ENCODE measurements at places on chromosomes 12 and 14.

DNA sequence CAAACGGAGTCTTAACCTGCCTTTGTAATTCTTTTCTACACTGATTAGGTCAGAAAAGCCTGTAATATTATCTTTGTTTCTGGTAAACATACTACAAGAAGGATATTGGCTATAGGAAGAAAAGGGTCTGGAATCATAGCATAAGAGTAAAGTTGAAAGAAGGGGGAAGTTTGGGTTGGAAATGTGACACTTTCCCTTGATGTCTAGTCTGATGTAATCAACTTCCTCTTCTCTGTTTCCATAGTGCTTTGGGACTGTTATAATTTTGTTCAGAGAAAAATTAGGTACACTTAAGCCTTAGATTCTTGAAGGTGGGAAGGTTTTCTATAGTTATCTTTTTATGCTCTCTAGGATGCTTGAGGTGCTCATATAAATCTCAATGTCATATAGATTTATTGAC, 322.2 kb downstream of the AEBP2 start:
- no peak for DNase-seq

GRCh38 chr14:38611928-38612327, 356.0 kb upstream of the CLEC14A start:
- no peak for DNase-seq

- no peak for DNase-seq
Measured at GRCh38 chr12:84165998-84166571, 746.5 kb downstream of the SLC6A15 start.

GRCh38 chr14:67630186-67630585, 10.5 kb downstream of the ARG2 start:
- no peak for DNase-seq

GRCh38 chr14:68711561-68712309, 81.1 kb downstream of the ZFP36L1 start:
- no peak for DNase-seq

DNA sequence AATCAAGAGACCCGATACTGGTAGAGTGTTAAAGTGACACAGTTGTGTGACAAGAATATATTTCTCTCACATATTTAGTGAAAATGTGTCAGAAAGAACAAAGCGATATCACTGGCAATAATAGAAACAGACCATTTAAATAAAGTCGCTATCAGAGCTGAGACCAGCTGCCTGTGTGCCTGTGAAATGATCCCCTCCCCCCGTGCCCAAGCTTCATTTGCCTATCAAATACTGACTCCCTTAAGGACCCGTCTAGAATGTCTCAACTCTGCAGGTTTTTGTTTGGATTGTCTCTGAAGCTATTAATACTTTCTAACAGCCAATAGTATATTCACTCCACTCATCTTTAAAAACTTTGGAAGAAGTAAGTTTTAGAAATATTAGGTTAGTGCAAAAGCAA, 98.9 kb downstream of the EGLN3 start:
- DNase-seq: no peak

- DNase-seq: no peak
Measured at GRCh38 chr12:29795715-29796114, 12.0 kb upstream of the TMTC1 start.

GRCh38 chr12:76441016-76441415, 92.8 kb upstream of the BBS10 start:
- no peak for DNase-seq

DNA sequence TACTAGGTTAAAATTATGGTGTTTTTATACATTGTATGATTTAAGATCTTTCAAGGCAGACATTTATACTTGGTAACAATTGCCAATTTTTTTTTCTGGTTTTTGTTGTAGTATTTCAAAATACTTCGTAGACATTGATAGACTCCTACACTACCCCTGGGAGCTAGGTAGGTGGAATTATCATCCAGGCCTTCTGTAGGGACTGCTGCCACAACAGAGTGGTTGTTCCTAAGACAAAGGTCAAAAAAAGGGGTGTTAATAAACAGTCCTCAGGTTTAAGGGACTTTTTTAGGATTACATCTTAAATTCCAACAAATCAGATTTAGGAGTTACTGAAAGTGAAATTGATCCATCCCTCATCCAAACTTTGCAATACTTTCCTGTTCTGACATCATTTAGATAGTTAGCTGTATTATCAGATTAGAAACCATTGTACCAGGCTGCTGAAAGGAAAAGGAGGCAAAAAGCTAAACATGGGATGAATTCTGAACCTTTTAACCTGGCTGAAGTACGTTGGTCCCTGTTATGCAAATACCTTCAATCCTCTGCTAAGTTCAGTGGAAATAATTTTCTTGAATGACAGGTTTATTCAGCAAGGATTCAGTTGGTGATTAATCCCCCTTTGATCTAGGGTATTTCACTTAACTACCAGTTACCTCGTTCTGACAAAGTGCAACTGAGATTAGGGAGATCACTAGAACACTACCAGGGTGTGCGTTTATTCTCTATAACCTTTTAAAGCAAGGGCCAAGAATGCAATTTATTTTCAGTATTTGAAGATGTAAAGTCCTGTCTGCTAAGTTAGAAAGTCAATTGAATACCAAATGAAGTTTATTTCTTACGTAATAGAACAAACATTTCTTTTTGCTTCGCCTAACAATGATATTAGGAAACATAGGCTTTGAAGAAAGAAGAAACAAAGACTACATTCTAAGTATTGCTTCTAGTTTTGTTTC, 23.2 kb downstream of the AP5M1 start:
- no peak for DNase-seq

- DNase-seq: no peak
Measured at GRCh38 chr12:107242189-107242588, 148.8 kb upstream of the CRY1 start.

DNA sequence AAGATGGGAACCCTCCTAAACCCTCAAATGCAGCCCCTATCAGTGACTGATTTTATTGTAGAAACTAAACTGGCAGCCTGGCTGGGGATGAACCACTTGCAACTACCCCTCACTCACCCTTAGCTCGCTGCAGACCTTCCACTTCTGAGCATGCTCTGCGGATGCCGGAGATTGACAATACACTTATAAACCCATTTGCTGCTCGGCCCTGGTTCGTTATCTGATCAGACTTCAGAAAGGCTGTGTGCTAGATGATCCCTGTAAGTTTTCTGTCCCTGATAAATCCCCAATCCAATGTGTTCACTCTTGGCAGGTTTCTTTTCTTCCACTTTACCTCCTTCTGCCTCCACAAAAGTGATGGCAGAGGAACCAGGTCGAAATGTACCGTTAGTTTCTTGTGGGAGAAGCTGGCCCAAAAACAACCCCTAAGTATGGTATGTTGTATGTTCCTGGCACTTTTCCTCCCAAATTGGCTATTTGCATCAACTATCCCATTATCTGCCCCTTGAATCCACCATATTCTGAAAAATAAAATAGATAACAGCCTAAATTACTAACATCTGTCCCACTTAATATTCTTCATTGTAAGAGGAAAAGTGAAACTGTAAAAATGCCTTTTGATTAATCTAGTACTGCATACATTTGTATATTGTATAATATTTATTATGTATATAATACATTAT, 18.8 kb downstream of the RPH3A start:
- no peak for DNase-seq

GRCh38 chr14:63542231-63542999, 762 bp downstream of the PPP2R5E start:
- DNase-seq: no peak

DNA sequence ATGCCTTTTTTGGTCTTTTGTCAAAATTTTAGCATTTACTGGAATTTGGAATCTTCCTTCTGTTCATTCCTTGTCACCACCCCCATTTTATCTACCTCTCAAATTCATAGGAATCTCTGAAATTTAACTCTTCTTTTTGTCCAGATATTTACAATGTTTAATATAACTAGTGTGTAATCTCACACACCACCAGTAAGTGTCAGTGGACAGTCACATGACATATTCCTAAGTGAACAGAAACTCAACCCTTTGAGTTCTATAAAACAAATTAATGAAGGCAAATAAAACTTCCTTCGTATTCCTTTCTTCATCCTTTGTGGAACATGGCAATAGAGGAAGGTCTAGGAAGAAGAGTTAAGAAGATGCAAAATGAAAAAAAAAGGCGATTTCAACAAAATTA, 26.6 kb downstream of the ATF7 start:
- no peak for DNase-seq

DNA sequence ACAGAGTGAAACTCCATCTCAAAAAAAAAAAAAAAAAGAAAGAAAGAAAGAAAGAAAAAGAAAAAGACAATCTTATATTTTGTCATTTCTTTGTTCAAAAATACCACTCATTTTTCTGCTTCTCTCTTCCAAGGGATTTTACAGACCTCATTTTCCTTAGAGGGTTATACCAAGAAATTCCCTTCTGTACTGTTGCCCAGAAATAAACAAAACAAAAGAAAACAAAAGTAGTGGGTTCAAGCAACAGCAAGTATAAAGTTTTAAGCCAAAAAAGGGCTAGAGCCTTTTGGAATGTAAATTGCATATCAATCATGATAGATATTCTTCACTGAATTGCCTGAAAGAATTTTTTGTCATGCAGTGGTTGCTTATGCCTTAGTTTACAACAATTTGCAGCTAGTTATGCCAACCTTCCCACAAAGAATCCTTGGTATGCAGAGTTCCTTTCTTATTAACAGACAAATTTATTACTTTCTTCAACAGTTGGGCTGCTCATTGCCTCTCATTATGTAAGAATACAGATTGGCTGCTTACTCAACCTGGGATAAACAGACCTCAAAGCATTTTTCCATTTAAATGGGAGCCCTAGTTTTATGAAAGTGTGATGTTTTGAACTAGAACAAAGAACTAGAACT, 129.1 kb upstream of the PPFIA2 start:
- DNase-seq: no peak

GRCh38 chr12:43245947-43246346, 306.1 kb downstream of the ADAMTS20 start:
- no peak for DNase-seq

GRCh38 chr14:31320922-31321766, 99.2 kb downstream of the HEATR5A start:
- no peak for DNase-seq

GRCh38 chr14:104135121-104135903, 3.1 kb upstream of the KIF26A start:
- DNase-seq: no peak

- no peak for DNase-seq
Measured at GRCh38 chr14:77032491-77032843, 4.0 kb upstream of the IRF2BPL start.

- DNase-seq: no peak
Measured at GRCh38 chr12:9872742-9873141, 3.6 kb upstream of the CLEC2B start.

DNA sequence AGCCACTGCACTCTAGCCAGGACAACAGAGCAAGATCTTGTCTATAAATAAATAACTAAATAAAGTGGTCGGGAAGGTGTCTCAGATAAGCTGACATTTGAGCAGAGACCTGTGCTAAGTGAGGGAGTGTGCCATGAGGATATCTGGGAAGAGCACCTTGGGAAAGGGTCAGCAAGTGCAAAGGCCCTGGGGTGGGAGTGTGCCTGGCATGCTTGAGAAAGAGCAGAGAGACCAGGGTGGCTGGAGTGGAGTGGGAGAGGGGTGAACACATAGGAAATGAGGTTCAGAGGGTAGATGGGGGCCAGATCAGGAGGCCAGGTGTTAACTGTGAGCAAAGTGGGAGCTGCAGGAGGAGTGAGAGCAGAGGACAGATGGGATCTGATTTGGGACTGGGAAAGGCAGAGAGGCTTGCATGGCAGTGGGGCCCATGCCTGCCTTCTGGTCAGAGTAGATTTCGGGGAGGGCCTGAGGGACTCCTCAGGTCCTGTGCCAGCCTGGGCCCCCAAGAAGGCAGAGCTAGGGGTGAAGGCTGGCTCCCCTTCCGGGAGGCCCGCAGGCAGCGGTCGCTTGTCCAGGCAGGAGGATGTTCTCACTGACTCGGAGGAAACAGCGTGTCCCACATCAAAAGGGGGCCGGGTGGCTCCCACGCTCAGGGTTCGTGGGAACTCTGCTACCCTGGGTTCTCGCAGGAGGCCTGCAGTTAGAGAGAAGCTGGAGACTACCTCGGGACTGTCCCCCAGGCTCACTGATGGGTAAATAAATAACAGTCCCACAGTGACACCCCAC, 32.6 kb downstream of the DTX1 start:
- peak; percentile 55 for DNase-seq

GRCh38 chr12:120677765-120678473, 9.0 kb upstream of the MLEC start:
- no peak for DNase-seq

- no peak for DNase-seq
Measured at GRCh38 chr14:75281654-75282019, 3.0 kb downstream of the FOS start.

GRCh38 chr12:124917135-124917840, 2.8 kb upstream of the UBC start:
- DNase-seq: peak; percentile 81

GRCh38 chr14:72010474-72010873, 78.2 kb downstream of the RGS6 start:
- no peak for DNase-seq

DNA sequence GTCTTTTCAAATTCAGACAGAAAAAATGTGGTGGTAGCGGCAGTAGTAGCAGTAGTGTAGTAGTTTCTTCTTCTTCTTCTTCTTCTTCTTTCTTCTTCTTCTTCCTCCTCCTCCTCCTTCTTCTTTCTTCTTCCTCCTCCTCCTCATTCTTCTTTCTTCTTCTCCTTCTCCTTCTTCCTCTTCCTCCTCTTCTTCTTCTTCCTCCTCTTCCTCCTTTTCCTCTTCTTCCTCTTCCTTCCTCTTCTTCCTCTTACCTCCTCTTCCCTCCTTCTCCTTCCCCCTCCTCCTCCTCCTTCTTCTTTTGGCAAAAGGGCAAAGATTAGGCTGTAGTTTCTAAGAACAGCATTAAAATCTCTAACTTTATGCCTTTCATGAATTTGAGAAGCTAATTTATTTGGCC, 59.6 kb upstream of the INSM2 start:
- no peak for DNase-seq

- DNase-seq: no peak
Measured at GRCh38 chr12:110224379-110225304, 56.4 kb upstream of the ATP2A2 start.

- no peak for DNase-seq
Measured at GRCh38 chr12:25852792-25853191, 105.7 kb upstream of the RASSF8 start.

DNA sequence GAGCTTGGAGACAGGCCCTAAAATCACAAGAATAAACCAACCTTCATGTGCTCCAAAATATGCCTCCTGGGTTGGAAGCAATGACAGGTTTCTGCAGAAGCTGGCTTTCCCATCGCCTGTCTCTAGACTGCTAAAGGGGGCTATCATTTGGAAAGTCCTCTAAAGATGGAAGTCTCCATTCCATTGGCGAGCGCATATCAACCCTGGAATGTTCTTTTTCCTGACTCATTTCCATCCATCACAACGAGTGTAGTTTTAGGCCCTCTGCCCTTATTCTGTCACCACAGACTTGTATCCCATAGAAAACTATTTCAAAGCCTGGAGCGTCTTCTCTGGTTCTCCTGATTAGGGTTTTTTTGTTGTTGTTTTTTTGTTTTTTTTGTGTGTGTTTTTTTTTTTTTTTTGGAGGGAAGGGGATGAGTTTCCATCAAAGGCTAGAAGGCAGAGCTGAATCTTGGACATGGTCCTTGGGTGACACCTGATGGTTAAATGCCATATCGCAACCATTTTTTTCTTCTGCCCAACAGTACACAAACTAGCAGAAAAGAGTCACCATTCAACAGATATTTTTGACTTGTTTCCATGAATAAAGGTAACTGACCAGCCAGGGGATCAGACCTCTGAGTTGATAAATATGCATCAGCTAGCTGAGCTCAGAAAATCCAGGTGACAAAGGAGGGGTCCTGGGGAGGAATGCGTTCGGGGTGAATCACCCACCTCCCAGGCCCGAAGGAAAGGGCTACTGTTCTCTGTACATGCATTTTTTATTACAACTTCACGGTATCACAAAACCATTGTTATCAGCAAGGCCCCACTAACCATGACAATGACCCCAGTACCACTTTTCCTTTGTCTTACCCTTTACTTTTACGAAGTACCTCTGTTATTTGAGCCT, 40.5 kb downstream of the KCNA5 start:
- DNase-seq: peak; percentile 27
